GM23338 (cell line): ENCODE measurements at places on chromosomes 2 and 18. TPM values are rescaled to one million over a fixed set of nuclear protein-coding genes. Genes with fewer than 3 reads are reported as not detected.

Gene TLX2
- 0.21 TPM in 1 of 2 replicates, not detected in the other for total RNA-seq

Gene VIT
- not detected in 2 replicates for total RNA-seq

- no peak overlapping the region for H3K27ac ChIP-seq
- no peaks in the 10 kb centered on the region for H3K36me3 ChIP-seq
- H3K27me3 ChIP-seq, result no peaks in the 10 kb centered on the region
- H3K4me3 ChIP-seq, result no peak overlapping the region
Measured at GRCh38 chr18:22489704-22490103, 72.0 kb upstream of the CTAGE1 start.

GRCh38 chr2:156339110-156339847 is 6.8 kb upstream of the NR4A2 start:
- no peaks in the 10 kb centered on the region for H3K36me3 ChIP-seq
- peaks cover 58% of the 10 kb centered on the region for H3K27me3 ChIP-seq
- DNase-seq, result no peak
- peaks cover 35% of the 10 kb centered on the region for H3K4me1 ChIP-seq
- no peak overlapping the region for H3K27ac ChIP-seq

GRCh38 chr18:76490670-76491472 is 4.2 kb downstream of the ZNF516 start:
- H3K36me3 ChIP-seq, result no peaks in the 10 kb centered on the region
- no peak overlapping the region for H3K27ac ChIP-seq
- H3K4me3 ChIP-seq, result peak overlapping the region; percentile 79
- H3K27me3 ChIP-seq, result peaks cover 58% of the 10 kb centered on the region

GRCh38 chr2:241857041-241857541 is 1.6 kb downstream of the PDCD1 start:
- H3K36me3 ChIP-seq, result no peaks in the 10 kb centered on the region
- no peak overlapping the region for H3K27ac ChIP-seq
- H3K4me3 ChIP-seq, result no peak overlapping the region
- no peaks in the 10 kb centered on the region for H3K27me3 ChIP-seq
